ENCODE measurements at places on chromosomes 5 and 9.

GRCh38 chr5:163504079-163504931, 1.1 kb upstream of the MAT2B start:
- DNase-seq, result no peak

DNA sequence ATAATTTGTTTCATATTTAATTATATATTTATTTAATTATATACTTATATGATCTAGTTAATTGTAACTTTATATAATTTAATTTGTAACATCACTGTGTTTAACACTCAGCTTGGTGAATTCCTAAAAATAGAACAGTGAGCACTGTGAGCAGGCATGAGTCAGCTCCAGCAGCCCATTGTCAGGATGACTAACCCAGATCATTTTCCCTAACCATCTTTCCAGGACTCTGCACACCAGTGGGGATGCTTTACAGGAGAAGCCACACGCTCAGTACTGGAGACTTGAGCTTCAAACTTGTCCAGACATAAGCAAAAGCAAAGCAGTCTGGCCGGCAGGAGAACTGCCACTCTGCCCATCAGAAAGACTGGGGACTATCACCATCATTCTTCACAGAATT, 446.2 kb upstream of the TRPC7 start:
- DNase-seq, result peak; percentile 51

DNA sequence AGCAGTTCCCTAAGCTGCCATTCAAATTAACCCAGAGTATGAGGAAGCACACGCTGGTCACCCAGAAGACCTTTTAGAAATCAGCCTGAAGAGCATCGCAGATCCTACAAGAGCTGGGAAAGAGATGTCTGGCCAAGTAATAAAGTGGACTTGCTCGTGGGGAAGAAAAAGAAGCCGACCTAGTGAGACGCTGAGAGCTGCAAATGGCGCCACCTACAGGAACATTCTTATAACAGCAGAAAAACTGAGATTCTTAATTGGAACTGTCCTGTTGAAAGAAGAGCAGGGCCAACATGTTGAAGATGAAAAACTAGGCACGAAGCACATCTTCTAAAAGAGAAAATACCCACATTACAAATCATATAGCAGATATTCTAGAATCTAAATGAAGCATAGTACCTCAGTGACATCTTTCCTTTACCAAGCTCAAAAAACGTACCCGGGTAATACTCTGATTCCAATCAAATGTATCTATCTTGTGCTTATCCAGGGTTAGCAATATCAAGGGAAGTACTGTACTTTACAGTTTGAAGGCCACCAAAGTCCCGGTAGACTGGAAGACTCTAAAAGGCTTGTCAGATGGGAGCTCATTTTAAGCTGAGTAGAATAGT, 3.9 kb upstream of the GNAQ start:
- DNase-seq, result peak; percentile 37

DNA sequence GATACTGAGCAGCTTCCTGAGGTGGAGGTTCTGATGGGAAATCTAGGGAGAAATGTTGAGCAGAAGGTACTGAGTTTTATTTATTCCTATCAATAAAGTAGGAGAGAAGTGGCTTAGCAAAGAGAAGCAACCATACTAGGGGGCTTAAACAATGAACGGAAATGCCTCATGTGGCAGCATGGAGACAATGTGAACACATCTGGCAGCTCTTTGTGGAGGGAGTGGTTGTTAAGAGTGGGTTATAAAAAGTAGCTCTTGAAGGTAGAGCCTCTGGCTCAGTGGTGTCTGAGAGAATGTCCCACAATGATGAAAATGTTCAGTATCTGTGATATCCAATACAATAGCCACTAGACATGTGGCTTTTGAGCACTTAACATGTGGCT, 52.7 kb upstream of the EQTN start:
- DNase-seq, result no peak

DNA sequence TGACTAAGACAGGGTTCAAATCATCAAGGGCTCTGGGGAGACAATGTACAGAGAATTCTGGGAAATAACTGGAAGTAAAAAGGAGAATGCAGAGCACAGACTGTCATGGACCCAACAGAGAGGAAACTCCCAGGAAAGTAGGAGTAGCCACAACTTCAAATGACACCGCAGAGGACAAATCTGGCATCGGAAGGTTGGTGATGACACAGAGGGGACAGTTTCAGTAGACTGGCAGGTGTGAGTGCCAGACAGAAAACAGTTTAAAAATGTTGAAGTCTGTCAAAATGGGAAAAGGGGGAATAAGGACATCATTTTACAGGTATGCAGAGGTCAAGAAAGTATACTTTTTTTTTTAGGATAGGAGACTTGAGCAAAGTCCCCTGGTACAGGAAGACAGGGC, 70.2 kb downstream of the EPB41L4A start:
- DNase-seq, result no peak

- DNase-seq, result no peak
These were observed 50.9 kb upstream of the PHF2 start for GRCh38 chr9:93525476-93525875.

GRCh38 chr9:136372561-136373299, 739 bp downstream of the CARD9 start:
- peak; percentile 69 for DNase-seq

DNA sequence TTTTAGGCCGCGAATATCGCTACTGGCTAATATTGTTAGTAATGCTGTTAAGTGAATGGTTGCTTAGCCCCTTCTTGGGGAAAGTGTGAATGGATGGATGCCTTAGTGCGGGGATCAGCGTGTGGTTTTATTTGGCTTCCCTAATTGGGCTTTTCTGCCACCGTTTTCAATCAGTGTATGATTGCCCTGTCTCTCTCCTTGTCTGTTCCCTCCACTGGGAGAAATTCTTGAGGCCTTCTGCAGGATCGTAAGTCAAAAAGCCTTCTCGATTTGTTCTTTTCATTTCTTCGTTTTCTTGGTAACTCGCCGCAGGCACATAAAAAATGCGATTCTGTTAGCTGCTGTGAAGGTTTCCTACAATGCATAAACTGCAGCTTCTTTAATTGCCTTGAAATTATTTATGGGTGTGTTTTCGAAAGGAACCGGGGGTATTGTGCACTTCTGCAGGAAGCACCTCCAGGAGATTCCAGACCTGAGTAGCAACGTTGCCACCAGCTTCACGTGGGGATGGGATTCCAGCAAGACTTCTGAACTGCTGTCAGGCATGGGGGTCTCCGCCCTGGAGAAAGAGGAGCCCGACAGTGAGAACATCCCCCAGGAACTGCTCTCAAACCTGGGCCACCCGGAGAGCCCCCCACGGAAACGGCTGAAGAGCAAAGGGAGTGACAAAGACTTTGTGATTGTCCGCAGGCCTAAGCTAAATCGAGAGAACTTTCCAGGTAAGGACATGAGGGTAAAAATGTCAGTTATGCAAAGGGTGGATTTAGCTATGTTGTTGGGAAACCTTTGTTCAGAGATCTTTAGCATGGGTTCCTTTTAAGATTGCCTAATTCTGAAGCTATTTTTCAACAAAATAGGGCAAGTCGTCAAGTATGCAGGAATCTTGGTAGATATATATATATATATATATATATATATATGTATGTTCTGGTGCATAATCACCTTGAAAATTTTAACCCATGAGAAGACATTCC, 700 bp downstream of the SKP2 start:
- DNase-seq, result no peak

DNA sequence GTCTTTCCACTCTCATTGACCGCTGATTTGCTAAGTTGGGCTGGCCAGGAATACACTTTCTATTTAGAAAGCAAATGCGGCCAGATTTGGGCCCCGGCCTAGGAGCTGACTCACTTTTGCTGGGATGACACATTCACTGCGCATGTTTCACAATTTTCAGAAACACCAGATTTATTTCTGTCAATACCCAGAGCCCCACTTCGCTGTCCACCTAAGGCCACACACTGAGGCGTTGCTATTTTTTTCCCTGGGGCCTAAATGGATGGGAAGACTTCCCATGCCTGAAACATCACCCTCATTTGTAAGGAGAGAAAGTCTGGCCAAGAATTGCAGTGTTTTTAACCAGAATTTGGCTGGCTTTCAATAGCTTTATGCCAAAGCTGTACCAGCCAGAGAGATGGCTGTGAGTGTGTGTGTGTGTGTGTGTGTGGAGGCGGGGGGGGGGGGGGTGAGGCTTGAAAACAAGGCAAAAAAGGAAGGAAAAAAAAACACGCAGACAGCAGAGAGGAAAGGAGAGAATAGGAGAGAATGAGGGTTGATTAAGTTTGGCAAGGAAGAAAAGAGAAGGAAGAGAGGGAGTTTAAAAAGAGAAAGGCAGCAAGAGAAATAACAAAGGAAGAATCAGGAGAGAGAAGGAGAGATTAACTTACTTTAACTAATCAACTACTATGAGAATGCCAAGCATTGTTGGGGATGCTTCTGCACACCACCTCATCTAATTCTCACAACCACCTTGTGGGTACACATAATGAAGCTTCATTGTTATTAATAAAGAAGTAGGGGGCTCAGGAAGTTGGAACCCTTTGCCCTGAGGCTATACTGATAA, 261.4 kb upstream of the KLF4 start:
- DNase-seq, result peak; percentile 84

DNA sequence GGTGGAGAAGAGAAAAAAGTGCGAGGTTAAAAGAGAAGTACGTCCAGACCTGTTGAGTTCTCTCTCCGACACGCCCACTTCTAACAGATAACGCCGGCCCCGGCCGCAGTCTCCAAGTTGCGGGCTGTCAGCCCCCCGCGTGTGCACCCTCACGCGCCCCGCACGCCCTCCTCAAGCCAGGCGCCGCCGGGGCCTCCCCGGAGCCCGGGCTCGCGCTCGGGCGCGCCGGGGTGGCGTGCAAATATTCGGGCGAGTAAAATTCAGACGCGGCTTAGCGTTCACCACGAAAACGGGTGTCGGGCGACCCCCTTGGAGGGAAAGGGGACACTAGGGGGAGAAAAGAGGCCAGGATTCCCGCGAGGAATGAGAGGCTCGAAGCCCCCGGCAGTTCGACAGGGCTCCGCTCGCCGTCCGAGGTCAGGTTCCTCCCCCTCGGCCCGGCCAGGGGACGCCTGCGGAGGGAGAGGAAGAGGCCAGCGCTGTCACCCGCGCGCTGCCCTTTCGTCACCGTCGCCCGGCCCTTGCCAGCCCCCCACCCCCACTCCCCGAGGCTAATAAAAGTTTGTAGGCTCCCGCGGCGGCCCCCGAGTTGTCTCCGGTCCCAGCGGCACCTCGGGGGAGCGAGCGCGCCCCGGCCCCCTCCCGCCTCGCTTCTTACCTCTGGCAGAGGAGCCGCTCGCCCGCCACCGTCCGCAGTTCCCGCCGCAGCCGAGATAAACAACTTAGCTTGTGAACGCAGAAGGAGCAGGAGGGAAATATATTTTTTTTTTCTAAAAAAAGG, 743 bp downstream of the NR3C1 start:
- no peak for DNase-seq

- no peak for DNase-seq
These were observed 166.8 kb upstream of the IER5L start for GRCh38 chr9:129344641-129345495.

- no peak for DNase-seq
These were observed 181.6 kb downstream of the AOPEP start for GRCh38 chr9:94908011-94908563.

GRCh38 chr9:84271531-84271900, 69.0 kb downstream of the SLC28A3 start:
- peak; percentile 65 for DNase-seq
